ENCODE measurements at places on chromosomes 2 and 18. TPM values are rescaled to one million over a fixed set of nuclear protein-coding genes. Genes with fewer than 3 reads are reported as not detected.

DNA sequence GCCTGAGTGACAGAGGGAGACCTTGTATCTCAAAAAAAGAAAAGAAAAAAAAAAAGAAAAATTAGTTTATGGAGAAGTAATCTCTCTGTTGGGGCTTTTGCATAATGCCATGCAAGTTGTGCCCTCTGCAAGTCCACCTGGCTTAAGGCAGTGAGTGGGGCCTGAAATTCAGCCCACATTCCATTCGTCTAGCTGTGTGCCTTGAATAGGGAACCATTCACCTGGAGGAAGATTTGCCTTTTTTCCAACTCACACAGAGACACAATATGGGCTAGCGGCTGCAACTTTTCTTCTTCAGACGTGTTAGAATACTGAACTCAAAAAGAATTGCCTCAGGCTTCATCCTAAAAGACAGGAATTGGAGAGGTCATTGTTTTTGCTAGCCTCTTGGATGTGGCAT, 160.0 kb upstream of the STON1 start:
- DNase-seq: no peak

Gene UGT1A8
- polyA plus RNA-seq: not detected

- DNase-seq: no peak
Observed at GRCh38 chr2:231360881-231361371, 34.6 kb upstream of the B3GNT7 start.

DNA sequence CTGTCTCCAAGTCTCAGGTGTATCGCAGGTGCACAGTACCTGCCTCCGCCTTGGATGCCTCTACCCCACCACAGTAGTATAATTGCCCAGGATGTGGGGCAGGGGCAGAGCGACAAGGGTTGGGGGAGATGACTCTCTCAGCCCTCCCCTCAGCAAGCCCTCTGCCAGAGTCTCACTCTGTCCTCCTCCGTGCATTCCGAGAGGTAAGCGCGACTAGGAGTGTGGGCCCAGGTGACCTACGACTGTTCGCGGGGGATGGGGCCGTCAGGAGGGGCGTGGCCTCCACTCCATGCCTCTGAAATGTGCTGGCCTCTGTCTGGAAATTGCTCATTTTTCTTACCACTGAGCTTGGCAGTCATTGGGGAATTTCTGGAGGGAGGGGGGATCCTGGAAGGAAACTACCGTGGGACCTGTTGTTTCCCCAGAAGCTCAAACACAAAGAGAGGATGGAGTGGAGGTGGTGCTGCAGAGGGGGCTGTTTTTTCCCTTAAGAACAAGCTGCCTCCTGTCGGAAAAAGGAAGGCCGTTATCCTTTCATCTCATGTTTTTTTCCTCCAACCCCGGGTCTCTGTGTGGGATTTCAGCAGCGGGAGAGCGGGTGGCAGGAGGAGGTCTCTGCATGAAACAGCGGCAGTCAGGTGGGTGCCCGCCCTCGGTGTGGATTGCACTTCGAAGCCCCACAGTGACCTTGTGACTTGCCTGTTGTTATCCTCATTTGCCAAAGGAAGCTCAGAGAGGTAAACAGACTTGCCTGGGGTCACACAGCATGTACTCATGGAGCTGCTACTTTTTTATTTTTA, 13.0 kb upstream of the RALB start:
- no peak for DNase-seq

Gene RBM44
- 0.30 TPM for polyA plus RNA-seq

Gene G6PC2
- 0.13 TPM for polyA plus RNA-seq

DNA sequence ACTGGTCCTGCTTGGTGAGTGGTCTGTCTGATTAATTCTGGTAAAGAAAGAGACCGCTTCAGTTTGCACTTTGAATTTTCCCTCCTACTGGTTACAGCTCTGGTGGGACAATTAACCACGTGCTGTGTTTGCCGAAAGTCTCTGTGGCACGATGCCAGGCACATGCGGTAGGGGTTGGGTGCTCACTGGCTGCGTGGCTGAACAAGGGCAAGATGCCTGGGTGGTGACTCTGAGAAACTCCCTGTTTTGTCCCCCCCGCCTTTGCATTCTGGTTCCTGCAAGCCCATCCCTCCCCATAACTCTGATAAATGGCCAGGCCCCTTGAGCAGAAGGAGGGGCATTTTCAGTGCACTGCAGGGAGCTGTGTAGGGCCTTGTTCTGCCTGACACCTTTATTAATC, 206.1 kb downstream of the TFCP2L1 start:
- DNase-seq: no peak

DNA sequence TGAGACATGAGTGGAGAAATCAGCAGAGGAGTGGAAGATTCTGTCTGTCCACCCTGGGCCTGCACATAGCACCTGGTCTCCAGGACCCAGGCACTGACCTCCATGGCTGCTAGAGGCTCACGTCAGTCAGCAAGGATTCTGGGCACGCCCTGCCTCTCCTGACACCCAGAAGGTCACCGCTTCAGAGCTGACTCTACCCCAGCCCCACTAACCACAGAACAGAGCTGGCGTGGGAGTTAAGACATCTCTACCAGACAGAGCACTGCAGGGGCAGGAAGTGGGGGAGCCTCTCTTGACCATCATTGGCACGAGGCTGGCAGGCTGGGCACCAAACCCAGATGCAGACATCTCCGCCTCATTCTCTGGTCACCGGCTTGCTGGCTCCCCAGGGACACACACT, 3.0 kb downstream of the ADCY3 start:
- DNase-seq: no peak

DNA sequence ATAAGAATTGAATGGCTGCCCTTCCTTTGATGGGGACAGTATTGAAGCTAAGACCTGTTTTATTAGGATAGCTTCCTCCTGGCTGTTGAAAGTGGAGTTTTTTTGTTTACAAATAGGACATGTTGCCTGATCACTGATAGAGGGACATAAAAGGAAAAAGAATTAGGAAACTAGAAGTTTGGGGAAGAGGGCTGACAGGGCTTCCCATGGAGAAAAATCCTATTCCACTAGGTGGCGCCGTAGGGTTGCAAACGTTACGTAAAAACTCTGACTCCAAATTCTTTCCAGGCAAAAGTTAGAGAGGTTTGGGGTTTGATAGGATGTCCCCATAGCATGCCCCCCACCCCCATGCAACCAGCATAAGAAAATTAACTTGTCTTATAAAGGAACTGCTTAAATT, 11.1 kb upstream of the RBFA start:
- no peak for DNase-seq

DNA sequence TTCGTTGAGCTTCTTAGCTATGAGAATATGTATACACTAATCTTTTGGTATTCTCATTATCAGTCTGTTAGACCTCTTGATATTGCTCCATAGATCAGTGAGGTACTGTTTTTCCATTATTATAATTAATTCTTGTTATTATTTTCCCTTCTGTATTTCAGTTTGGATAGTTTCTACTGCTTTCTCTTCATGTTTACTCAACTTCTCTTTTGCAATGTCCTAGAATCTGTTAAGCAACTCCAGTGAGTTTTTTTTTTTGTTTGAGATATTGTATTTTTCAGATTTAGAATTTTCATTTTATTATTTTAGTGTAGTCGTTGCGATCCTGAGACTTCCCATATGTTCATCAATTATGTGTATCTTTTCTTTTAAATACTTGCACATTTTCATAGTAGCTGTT, 260.8 kb downstream of the SETBP1 start:
- no peak for DNase-seq

- DNase-seq: no peak
Observed at GRCh38 chr2:118535171-118535817, 312.2 kb downstream of the EN1 start.

- no peak for DNase-seq
Observed at GRCh38 chr2:7133521-7133920, 216.3 kb downstream of the RNF144A start.

- DNase-seq: no peak
Observed at GRCh38 chr2:101766871-101767739, 69.6 kb downstream of the MAP4K4 start.

DNA sequence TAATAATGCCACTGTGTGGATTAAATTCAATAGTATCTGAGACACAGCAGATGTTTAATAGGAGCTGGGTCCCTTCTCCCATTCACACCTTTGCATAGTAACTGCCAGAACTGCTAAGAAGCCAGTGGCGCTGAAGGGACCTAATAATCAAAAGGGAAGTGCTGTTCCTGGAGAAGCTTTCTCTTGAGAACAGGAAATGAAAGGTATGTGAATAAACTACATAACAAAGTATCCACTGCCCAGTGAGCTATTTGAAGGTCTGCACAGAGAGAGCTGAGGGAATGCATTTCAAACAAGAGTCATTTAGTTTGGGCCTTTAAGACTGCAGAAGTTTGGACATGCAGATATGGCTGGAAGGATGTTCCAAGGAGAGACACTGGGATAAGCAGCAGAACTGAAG, 56.1 kb upstream of the KIDINS220 start:
- DNase-seq: no peak

DNA sequence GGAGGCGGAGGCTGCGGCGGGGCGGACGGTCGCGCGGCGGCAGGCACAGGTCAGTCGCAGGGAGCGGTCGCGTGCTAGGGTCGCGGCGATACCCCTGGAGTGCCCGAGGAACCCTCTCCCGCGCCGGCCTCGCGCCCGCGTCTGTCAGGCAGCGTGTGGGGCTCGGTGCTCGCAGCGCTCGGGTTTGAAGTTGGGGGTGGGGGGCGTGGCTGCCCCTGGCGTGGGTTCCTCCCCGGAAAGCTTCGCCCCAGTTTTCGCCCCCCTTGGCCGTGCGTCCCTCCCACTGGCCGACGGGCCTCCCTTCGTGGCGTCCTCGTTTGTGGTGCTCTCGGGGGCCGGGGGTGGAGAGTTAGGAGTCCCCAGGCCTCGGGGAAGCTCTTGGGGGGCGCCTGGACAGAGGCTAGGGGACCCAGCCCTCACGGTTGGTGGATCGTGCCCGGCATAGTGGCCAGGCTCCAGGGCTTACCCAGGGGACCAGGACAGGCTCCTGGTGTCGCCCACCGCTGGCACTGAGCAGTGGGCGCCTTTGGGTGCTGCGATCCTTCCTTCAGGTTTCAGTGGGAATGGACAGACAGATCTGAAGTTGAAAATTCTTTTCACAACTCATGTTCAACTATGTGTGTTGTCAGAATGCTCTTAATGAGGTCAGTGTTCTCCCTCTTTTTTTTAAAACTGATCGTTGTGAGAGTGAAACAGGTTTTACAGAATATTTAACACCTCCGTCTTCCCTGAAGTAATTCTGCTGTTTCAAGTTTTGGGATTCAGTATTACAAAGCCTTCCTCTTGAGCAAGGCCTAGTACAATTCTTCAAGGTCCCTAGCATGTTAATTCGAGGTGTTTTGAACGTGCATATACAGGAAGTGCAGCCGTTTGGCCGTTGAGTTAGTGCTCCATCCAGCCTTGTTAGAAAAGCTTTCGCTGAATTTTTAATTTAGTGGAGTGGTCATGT, 604 bp downstream of the RALBP1 start:
- DNase-seq: peak; percentile 35

GRCh38 chr18:68494802-68495581, 219.9 kb downstream of the TMX3 start:
- DNase-seq: peak; percentile 13

DNA sequence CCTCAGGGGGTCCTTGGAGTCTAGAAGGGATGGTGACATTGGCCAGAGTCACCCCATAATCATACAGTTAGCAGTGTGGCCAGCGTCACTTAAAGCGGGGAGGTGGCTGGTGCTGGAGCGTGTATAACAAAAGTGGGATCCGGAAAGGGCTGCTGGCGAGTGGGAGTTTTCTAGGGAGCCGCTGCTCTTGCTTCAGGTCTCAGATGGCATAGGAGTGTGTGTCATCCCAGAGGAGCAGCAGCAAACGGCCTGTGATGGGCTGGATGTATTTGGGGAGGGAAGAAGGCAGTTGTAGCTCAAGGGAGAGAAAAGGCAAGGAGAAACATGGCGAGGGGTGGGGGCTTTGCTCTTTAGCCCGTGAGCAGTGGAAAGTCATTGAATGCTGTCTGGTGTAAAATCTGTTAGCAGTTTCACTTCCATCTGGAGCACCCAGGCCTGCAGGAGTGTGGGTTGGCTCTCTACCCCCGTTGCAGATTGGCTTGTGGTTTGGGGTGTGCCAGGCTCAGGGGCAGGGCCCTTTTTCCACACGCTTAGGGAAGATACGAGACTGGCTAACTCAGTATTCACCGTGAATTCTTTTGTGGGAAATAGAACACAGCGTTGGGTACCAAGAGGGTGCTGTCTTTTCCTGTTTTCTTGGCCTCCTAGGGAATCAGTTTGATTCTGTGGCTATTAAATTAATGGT, 120.5 kb downstream of the AGAP1 start:
- DNase-seq: no peak

- peak; percentile 43 for DNase-seq
Observed at GRCh38 chr2:74778381-74779264, 55.3 kb upstream of the HK2 start.

Gene CCDC141
- polyA plus RNA-seq: 0.24 TPM

DNA sequence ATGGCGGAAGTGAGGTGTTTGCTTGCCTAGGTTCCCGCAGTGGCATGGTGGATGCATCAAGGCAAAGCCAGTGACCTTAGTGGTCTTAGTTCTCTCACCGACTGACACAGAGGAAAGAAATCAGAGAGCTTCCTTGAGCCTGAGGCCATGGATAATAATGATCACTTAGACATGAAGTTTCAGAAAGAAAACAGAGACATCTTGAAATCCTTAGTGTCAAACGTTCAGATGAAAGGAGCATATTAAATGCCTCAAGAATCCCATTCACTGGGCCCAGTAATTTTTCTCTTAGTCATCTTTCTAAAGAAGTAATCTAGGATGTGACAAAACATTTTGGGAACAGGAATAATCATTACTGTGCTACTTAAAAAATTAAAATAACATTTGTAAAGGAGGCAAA, 35.2 kb downstream of the COPS8 start:
- no peak for DNase-seq

DNA sequence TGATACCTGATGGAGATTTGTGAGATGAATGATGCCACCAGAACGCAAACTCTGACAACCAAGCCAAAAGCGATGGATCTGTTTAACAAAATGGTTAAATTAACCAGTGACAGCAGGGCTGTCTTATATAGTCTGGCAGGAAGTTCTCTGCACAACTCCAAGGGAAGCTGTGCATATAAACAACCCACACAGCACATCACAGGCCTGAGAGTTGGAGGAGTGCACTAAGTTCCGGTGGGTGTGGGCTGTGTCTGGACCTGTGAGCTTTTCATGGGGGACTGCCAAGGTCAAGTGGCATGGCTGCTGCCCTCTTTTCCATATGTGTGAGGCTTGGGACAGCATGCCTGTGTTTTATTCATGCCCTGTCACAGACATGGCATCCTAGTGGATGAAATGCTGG, 414.6 kb upstream of the TRIB2 start:
- DNase-seq: no peak

GRCh38 chr2:162257425-162257824, 14.2 kb upstream of the FAP start:
- no peak for DNase-seq

GRCh38 chr18:41457765-41458326, 497.2 kb upstream of the PIK3C3 start:
- no peak for DNase-seq

Data from left renal cortex interstitium (tissue), 4 donors.